T-helper 1 cell (primary cell): ENCODE measurements at places on chromosomes 3 and 15.

DNA sequence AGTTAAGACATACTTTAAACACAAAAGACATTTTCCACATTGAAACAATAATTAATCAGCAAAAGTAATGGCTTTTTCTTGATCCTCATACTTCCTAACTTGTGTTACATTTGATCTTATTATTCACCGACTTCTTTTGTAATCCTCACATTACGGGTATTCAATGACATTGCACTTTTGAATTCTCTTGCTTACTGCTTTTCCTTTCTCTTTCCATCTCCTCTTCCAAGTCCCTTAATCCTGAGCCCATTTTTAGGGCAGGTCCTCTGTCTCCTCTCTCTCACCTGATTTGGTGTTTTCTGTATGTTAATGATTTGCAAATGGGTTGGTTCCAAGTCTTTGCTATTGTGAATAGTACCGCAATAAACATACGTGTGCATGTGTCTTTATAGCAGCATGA, 48.5 kb upstream of the RAP2B start:
- DNase-seq = no peak

DNA sequence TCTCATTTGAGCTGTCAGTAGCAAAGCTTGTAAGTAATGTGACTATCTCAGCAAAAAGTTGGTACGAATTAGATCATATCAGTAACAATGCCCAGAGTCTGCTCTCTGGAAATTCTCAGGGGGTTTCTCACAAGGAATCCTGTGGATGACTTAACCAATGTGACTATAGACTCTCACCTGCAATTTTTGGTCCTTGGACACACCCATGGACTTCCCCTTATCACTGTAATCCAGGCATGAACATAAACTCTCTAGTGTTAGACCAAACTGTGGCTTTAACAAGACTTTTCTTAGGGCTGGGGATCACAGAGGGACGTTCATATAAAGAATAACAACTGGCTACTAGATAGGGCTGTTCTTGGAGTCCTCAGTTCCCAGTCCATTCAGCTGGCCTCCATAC, 3.9 kb upstream of the ZNF80 start:
- no peak for DNase-seq

DNA sequence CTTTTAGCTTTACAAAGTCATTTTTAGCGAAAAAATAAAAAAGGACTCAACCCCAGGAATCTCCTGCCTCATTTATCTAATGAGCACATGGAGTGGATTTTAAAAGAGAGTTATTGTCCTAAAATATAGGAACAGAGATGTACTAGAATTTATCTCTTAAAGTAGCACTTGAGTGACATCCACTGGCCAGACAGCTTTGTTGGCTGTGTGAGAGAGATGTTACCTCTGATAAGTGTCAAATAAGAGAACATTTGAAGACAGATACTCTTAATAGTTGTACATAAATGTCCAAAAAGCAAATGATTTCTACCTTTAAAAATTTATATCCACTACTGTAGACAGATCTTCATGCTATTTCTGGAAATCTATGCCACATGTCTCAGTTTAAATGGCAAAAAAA, 12.3 kb upstream of the MFSD1 start:
- DNase-seq = no peak

DNA sequence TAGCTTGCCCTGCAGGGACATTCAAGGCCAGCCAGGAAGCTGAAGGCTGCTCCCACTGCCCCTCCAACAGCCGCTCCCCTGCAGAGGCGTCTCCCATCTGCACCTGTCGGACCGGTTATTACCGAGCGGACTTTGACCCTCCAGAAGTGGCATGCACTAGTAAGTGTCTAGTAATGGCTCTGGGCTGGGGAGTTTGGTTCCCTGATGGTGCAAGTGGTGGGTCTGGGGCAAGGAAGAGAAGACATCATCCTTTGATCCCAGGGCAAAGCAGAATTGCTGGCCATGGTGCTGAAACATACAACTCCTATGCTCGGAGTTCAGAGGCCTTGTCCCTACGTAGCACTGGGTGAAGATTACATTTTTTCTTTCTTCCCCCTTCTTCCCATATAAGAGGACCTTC, 311.4 kb downstream of the EPHB1 start:
- DNase-seq = no peak

- DNase-seq = no peak
These were observed 3.3 kb downstream of the RHOV start for GRCh38 chr15:40870716-40871115.

DNA sequence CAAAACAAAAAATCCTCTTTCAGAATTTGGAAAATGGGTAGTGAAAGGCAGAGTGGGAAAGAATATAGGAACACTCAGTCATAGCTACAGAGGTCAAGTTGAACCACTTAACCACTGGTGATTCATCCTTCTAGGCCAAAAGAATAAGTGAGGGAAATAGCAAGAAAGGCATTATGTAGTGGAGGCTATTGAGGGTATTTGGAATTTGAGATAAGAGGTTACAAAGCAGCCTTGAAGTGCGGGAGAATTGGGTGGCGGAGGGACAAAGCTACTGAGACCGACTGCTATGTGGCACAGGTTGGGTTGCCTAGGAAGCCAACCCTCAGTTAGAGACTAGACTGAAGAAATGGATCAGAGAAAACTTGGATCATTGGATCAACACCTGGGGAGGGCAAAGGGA, 109.5 kb downstream of the SYNPR start:
- DNase-seq = no peak

DNA sequence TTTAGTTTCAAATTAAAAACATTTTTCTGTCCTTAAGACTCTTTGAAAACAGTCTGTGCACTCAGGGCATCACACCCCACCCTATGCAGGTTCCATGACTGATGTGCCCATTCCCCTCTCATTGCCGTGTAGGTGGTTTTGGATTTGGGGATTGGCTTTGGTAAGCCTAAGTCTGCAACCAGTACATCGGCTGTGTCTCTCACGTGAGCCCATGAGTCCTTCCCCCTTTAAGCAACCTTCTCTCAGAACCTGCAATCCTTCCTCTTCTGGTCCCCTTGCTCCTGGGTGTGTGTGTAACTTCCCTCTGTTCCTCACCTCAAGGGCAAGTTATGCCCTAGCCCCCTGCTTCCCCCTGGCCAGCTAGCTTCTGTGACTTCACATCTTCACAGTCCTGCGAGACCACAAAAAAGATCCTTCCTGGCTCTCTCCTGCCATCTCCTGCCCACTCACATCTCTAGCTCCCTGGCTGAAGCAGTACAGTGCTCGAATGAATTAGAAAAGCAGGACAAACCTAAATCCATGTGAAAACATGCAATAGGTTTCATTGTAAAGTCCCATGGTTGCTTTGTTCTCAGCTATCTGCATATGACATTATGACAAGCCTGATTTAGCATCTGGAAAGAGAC, 126.7 kb downstream of the UACA start:
- DNase-seq = no peak

GRCh38 chr15:29747837-29748417, 74.3 kb downstream of the TJP1 start:
- DNase-seq = no peak

GRCh38 chr3:48399387-48400172, 27.6 kb downstream of the FBXW12 start:
- DNase-seq = no peak

GRCh38 chr3:33874815-33875214, 76.4 kb downstream of the PDCD6IP start:
- DNase-seq = no peak

DNA sequence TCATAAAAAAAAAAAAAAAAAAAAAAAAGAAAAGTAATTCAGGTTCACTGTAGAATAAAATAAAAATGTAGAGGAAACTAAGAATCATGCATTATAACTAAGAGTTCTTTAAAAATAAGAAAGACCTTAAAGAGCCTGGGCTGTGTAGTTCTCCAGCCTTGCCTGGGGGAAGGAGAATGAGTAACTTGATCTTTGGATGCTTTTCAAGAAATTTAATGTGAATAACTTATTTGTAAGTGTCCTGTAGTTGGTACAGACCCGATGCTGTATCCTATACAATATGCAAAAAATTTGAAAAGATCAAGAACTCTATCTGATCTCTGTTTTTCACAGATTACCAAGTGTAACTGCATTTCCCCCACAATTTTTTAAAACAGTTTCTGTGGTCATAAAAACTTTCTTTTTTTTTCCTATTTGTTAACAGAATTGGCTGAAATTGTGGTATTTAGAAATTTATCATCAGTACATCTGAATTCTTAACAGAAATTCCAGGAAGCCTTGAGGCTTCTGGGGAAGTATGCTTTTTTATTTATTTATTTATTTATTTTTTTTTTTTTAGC, 195.3 kb downstream of the THRB start:
- DNase-seq = no peak

- no peak for DNase-seq
These were observed 59.0 kb downstream of the CHCHD6 start for GRCh38 chr3:126763035-126763434.

GRCh38 chr15:41656188-41656587, 4.0 kb upstream of the MGA start:
- no peak for DNase-seq

GRCh38 chr15:29454506-29454905, 184.9 kb upstream of the NSMCE3 start:
- DNase-seq = no peak

DNA sequence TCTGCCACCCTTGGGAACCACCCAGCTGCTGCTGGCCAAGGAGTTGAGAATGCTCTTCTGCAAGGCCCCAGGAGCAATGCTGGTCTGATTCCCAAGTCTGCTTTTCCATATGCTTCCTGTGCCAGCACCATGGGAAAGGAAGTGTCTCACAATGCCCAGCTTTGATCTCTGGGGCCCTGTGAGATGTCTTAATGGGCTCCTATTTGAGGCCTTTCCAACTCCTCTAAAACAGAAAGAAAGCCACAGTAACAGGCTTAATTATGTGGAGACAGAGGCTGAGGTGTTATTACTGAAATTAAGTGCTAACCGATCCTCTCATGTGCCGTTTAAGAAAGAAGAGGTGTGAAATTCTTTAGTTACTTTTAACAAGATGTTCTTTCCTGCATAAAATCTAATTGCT, 4.5 kb downstream of the EOGT start:
- DNase-seq = no peak

- no peak for DNase-seq
These were observed 18.8 kb downstream of the AMOTL2 start for GRCh38 chr3:134355416-134355815.

DNA sequence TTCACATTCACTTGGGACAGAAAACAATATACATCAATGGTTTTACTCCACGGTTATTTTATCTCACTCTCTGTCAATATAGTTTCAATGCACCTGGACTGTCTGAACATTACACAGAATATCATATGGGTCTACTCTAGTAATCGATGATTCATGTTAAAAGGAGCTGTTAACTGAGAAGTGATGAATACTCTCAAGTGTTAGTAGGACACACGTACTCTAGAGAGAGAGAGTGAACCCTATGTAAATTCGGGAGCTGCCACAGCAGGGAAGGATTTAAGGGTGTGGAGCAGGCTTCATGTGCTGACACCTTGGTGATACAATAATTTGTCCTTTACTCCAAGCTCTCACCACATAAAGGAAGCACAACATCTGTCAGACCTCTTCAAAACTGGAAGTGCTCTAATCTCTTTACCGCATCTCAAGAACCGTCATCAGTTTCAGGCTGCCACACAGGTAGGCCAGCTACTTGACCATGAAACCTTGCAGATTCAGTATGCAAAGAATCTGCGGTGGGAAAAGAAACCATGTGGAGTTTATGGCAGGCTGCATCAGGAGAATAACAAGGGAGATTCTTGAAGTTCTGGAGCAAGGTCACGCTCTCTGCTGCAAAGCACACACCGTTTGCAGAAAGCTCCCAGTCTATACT, 199.2 kb upstream of the TMC3 start:
- no peak for DNase-seq

- DNase-seq = no peak
These were observed 3.6 kb upstream of the STARD5 start for GRCh38 chr15:81327516-81327915.

DNA sequence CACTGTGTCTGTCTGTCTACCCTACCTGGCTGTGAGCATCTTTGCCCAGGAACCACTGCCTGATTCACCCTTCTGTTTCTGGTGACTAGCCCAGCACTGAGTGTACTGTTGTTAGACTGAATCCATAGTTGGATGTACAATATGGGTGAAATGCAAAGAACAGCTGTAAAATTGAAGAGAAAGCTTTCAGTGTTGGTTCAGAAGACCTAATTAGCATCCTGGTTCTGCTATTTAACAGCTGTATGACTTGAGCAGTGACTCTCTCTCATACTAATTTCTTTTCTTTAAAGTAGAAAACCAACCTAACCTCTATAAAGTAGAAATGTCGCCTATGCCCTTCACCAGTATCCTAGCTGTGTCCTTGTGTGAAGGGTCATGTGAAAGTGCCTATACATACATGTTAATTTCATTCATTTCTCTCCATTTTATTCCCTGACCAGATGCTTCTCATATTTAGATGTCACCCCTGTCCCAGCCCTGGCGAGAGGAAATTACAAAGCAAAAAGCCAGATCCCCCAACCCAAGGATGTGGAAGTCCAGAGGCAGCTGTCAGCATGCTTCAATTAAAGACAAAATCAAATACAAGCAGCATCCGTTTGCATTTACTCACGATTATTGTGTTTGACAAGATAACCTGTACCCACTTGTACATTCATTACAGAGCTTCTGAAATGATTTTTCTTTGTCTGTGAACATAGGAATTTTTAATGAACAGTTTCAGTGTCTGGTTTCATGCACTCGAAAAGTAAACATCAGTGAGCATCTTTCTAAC, 305.7 kb upstream of the ICE2 start:
- DNase-seq = no peak

DNA sequence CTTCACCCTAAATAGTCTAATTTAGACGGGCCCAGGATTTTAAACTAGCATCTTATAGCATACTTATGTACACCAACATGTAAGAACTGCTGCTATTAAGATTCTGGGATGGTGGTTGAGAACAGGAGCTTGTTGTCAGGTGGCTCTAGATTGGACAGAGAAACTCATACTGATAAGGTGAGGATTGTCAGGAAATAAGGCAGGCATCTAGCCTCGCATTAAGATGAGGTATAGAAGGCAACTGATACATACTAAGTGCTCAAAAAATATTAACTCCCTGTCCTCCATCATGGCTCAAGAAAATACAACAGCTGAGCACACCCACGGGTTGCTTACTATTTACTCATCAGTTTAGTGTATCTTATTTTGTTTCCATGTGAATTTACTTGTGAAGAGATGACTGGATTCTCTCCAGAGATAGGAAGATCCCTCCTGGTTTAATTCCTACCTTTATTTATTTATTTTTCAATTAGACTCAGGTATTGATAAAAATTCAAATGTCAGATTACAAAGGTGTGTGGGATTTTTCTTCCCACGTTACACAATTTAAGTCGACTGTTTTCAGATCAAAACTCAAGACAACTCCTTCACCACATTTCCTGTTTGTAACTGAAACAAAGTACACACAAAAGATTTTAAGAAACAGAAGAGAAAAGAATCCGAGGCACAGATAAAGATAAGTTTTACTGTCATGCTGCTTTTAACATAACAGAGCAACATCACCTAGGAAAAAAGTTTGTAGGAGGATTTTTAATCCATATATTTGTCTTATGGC, at the start of gene TRAT1:
TRAT1 (plus strand) TSS at position 664 of the 775 bp plus-strand sequence. CDS start 142 bp downstream, outside the sequence.
- no peak for DNase-seq

GRCh38 chr15:98330692-98331435, 317.5 kb upstream of the IGF1R start:
- DNase-seq = no peak
